ENCODE measurements at places on chromosomes 6 and 20. TPM values are rescaled to one million over a fixed set of nuclear protein-coding genes. Genes with fewer than 3 reads are reported as not detected.
A peak's percentile ranks its signal among the peaks of the same experiment; 100 is the strongest.

Gene PLA2G7
- 0.46 TPM for total RNA-seq

Gene CNR1
- 2.9 TPM for total RNA-seq

Gene PRND
- 0.08 TPM for total RNA-seq

- no peak for DNase-seq
These were observed 25.3 kb upstream of the RIPOR2 start for GRCh38 chr6:24960991-24961475.

GRCh38 chr20:53270792-53271375, 298.7 kb downstream of the TSHZ2 start:
- no peak for DNase-seq

GRCh38 chr6:117666881-117667280, 8.4 kb upstream of the NUS1 start:
- no peak for DNase-seq

DNA sequence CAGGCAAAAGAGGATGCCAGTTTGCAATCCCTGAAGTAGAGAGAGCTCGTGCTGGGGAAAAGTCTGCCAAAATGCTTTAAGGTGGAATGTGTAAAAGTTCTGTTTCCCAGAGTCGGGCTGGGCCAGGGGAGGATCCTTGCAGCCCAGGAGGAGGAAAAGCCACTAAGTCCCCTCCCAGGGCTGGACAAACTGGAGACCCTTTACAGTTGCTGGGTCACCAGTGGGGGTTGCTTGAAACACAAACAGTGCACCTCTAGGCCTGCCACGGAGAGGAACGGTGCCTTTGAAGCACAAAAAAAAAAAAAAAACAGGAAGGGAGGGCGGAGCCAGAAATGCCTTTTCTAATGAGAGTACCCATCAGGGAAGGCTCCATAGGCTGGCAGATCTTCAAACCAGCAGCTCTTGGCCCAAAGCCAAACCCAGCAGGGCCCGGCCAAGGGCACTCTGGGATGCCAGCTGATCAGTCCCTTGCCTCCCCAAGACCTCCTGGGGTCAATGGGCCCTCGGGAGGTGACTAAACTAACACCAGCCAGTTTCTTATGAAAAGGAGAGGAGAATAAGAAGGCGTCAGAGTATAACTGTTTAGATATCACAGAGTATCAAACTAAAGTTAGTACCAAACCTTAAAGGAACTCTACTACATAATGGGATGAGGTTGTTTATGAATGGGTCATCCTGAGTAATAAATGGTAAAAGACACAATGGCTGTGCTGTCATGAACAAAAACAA, 23.7 kb downstream of the HLA-A start:
- peak; percentile 96 for DNase-seq

DNA sequence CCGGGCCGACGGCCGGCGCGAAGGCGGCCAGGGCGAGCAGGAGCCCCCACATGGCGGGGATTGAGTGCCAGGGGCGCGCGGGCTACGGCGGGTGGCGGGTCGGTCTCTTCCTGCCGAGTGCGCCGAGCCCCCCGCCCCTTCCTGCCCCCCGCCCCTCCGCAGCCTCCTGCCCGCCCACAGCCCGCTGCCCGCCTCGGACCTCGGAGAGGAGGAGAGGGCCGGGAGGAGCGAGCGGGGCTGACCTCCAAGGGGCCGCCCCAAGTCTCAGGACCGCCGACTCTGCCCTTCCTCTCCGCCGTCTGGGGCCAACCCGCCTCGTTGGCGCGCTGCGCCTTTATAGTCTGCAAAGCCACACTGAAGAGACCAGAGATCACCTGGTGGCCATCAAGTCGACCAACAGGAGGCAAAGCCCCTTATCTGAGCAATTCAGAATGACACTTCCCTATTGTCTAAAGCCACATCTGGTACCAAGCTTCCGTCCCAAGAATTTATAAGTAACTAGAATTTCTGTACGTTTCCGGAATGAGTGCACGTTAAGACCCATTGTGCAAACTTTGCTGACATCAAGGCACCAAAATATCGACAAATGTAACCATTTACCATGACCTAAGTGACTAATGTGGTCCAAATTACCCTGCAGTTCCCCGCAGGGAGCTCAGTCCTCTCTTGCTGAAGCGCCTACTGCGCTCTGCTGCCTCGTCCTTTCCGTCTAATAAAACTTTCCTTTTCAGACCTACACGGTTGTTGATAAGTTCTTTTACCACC, at the start of gene CPXM1:
CPXM1 (minus strand) TSS at position 107 of the 765 bp plus-strand sequence; CDS start at position 52, 55 bp downstream.
- no peak for DNase-seq

- DNase-seq = no peak
These were observed 47.2 kb upstream of the MLN start for GRCh38 chr6:33850869-33851541.

GRCh38 chr6:12751694-12752325, 35.2 kb downstream of the PHACTR1 start:
- DNase-seq = no peak

DNA sequence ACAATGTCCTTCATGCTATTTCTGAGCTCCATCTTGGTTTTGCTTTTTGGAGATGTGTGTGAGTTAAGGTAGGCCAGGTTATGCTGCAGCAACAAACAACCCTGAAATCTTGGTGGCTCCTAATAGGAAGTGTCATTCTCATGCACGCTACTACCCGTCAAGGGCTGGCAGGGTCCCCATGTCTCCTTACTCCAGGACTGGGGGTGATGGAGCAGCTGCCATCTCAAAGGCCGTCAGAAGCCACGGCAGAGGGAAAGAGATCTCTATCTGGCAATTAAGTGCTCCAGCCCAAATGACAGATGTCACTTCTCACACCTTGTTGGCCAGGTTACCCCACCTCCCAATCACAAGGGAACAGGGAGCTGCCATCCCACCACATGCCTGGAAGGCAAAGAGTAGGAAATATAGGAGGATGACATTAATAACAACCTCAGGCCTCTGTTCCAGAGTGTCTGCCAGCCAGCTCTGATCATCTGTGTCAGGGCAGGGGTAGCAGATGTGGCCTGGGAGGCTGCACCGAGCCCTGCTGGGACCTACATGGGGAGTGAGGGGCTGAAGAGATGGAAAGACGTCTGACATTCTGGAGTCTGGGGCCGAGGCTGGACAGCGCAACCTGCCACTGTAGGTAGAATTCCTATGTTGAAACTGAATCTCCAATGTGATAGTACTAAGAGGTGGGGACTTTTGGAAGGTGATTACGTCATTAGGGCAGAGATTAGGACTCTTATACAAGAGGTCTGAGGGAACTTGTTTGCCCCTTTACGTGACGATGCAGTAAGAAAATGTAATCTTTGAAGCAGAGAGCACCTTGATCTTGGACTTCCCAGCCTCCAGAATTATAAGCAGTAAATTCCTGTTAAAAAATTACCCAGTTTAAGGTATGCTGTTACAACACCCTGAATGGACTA, 4.8 kb upstream of the SDCBP2 start:
- DNase-seq = no peak

Gene ACTR5
- 3.0 TPM for total RNA-seq

GRCh38 chr6:14969126-14969525, 276.7 kb upstream of the JARID2 start:
- no peak for DNase-seq

DNA sequence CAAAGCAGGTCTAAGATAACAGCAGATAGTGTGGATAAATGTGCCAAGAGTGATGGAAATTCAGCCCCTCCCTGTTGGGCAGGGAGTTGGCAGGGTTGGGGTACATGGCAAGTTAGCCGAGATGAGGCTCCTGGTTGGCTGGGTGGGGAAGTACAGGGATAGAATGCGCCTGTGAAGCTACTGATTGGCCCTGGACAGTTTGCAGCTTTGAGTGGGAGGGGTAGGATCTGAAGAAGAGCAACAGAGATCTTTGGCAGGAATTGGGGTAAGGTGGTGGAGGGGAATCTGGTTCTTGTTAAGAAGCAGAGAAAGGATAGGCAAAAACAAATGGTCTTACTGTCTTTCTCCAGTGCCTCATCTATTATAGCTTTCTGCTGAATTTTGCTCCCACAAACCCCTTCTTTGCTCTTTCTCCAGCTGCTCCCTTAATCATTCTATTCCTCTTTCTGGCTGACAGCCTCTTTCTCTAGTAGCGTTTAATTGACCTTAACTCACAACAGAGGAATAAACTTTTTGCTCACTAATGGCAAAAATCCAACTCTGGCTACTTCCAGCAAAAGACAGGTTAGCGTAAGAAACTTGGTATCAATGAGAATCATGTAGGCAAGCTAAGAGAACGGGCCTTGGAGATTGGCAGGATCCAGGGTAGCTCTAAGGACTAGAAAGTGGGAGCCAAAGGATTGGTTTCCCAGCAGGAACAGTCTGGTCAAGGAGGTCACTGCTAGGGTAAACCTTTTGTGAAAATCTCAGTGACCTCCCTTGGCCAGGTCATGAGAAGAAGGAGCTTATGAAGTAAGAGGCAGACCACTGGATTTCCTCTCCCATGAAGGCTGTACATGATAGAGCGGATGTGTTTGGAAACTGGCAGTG, 86.3 kb upstream of the CARMIL1 start:
- DNase-seq = no peak

Gene PNLDC1
- not detected for total RNA-seq

Gene POM121L2
- not detected for total RNA-seq

DNA sequence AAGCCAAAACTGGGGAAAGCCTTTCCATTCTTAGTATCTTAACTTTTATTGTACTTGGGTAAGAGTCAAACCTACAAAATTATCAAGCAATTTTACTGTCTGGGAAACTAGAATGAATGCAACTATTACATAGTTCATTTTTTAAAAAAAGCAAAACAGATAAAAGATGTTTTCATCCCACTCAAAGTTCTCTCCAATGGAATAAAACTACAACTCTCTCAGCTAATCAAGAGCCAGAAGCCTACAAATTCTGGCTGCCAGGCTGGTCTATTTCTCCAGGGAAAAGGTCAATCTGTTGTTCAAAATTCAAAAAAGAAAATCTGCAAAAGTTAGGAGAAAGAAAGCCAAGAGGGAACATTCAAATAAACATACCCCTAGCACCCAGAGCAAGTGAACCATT, 56.2 kb downstream of the COL12A1 start:
- no peak for DNase-seq

- no peak for DNase-seq
These were observed 181.9 kb downstream of the HDGFL1 start for GRCh38 chr6:22751223-22751622.

DNA sequence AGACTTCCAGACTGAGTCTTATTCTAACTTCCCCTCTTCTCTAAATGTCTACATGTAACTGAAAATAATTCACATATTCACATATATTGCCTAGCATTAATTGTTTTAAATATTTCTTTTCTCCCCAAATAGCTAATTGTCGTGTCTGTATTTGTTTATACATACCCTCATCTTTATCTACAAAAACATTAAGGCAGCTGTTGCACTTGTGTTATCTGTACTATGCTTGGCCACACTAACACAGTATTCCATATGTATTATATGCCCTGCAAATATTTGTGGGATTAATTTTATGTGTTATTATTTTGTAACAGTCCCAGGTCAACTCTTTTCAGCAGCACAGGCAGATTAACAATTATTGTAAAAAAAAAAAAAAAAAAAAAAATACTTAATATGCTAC, 11.7 kb downstream of the HDAC2 start:
- DNase-seq = no peak

GRCh38 chr6:36963451-36964290, 9.1 kb downstream of the PI16 start:
- no peak for DNase-seq

Gene THBD
- total RNA-seq = 27.0 TPM

Gene GPSM3
- 6.9 TPM for total RNA-seq

DNA sequence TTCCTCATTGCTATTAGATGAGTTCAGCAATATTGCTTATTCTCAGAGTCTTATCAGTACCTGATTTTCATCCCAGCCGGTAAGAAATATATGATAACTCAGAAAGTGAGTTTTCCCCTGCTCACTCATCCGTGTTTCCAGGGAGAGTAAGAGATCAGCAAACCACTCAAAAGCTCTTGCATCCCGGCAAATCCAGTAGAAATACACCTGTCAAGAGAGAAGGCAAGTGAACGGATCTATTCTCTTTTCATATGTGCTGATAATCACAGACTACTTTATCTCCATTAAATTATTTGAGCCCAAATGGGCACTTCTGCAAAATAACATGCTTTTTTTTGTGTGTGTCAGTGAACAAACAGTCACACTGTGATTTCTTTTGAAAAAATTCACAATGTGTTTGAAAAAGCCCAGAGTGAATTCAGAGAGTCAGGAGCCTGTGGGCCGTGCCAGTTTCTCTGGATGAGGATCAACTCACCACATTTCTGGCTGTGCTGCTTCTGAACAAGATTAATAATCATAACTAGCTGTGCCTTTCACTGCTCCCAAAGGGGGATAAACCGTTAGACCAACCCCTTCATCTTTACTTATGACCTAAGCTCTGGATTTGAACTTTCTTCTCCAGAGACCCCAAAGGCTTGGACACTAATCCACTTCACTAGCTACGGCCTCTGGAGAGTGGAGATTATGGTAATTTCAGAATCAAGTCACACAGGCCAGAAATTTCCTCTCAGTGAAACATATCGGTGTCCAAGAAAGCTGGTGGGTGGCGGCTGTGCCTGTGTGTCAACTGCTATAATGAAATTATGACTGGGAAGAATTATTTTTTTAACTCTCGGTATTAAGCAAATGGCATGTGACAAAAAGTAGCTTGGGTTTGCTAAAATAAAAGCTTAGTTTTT, 44.2 kb downstream of the NOX3 start:
- no peak for DNase-seq

- no peak for DNase-seq
These were observed 42.8 kb upstream of the MTRF1L start for GRCh38 chr6:153045271-153045670.

GRCh38 chr6:74320715-74321114, 624.7 kb downstream of the CD109 start:
- DNase-seq = no peak

GRCh38 chr6:72755752-72756151, 133.9 kb downstream of the KCNQ5 start:
- DNase-seq = no peak

Gene GHRH
- total RNA-seq = not detected

Gene SLC17A9
- total RNA-seq = 1.7 TPM

Gene MLIP
- 319 TPM for total RNA-seq

DNA sequence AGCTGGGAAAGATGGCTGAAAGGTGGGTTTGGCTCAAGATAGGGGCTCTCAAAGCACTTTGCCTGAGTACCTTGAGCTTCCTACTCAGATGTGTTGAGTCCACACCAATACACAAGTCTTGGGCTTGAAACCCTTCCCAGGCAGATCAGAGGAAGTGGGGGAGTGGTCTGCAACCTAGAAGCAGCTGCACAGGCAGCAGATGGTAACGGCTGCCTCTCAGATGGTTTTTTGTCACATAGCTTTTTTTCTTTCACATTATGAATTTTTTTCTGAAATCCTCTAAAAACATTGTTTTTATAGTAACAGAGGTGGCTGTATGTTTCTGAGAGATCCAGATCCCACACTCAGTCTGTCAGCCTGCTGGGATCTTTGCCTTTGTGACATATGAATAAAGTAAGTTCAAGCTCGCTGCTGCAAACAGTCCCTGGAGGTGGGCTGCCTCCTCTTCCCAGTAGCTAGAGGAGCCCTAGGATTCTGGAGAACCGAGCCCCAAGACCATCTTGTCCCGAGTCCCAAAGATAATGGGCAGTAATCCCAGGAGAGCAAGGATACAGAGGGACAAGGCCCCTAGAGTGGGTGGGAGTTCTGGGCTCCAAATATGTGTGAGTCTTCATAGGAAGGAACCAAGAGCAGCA, 97.1 kb upstream of the TOP1 start:
- DNase-seq = no peak

GRCh38 chr20:6892724-6893123, 125.2 kb downstream of the BMP2 start:
- no peak for DNase-seq

GRCh38 chr20:53547664-53548239, 45.9 kb downstream of the ZNF217 start:
- no peak for DNase-seq

Measured in cardiac septum (tissue), 1 donor.